ENCODE measurements at places on chromosomes 6 and 20.
A peak's percentile ranks its signal among the peaks of the same experiment; 100 is the strongest.

DNA sequence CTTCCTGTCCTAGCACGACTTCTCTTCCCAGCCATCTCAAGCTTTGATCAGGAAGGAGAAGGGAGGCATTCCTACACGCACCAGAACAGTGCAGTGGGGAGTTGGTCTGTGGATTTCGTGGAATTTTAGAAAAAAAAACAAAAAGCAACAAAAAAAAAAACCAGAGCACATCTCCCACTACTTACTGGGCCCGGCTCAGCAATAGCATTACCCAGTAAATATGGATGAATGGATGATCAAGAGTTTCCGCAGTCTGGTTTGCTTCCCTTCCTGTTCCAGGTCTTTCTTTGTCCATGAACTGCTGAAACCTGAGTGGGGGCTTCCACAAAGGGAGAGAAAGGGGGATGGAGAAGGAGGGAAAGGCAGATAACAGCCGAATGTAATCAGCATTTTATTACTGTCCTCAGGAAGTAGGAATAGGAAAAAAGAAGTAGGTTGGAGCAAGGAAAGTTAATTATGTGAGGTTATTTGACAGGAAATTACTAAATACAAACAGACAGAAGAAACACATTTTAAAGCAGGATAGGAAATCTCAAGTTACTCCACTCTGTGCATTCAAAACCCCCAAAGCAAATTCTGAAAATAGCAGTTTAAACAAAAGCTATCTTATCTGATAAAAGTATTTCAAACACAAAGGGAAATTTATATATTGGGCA is 349.0 kb downstream of the PRL start:
- no peak for DNase-seq

- no peak for DNase-seq
These were observed 104.1 kb downstream of the BCKDHB start for GRCh38 chr6:80210618-80211017.

DNA sequence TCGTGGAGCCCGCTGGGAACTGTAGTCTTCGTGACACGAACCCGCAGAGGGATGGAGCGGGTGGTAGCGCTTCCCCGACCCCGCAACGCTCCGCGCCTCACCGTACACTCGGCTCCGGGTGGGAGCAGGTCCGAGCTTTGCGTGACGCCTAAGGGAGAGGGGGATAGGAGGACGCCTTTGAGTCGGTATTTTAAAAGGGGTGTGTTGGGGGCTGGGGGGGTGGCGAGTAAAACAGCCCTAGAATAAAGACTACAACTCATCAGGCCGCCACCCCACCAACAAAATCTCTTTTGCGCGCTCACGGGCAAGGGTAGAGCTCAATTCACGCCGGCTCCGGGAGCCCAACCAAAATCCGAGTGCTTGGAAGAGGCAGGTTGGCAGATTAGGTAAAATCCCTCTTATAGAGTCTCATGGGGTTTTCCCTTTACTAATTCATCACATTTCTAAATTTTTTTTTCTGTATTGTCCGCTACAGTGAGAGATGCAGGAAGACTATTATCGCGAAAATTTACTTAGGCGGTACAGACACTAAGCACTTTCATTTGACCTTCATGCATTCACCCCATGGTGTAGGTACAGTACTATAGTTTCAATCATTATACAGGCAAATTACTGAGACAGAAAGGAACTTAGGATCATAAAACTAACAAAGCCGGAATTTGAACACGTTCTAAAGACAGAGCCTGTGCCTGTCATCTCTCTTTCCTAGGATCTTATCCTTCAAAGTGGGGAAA is 706 bp upstream of the SNX14 start:
- DNase-seq = no peak

DNA sequence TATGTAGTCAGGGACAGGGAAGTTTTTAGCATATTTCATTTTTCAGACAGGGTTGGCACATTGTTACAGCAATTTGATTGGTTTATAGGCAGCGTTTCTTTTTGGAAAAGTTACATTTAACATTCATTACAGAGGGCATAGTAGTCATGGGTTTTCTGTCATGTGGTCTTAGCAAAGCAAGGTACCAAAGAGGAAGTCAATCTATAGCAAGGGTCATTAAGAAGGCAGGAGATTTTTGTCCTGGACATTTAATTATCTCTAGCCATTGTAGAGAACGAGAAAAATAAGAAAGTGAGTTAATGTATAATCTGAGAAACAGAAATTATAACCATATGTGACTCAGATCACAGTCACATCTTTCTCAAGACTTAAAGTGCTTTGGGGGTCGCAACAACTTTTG is 47.4 kb downstream of the TPD52L1 start:
- no peak for DNase-seq

- DNase-seq = no peak
These were observed 18.7 kb downstream of the PTPN1 start for GRCh38 chr20:50528804-50529351.

DNA sequence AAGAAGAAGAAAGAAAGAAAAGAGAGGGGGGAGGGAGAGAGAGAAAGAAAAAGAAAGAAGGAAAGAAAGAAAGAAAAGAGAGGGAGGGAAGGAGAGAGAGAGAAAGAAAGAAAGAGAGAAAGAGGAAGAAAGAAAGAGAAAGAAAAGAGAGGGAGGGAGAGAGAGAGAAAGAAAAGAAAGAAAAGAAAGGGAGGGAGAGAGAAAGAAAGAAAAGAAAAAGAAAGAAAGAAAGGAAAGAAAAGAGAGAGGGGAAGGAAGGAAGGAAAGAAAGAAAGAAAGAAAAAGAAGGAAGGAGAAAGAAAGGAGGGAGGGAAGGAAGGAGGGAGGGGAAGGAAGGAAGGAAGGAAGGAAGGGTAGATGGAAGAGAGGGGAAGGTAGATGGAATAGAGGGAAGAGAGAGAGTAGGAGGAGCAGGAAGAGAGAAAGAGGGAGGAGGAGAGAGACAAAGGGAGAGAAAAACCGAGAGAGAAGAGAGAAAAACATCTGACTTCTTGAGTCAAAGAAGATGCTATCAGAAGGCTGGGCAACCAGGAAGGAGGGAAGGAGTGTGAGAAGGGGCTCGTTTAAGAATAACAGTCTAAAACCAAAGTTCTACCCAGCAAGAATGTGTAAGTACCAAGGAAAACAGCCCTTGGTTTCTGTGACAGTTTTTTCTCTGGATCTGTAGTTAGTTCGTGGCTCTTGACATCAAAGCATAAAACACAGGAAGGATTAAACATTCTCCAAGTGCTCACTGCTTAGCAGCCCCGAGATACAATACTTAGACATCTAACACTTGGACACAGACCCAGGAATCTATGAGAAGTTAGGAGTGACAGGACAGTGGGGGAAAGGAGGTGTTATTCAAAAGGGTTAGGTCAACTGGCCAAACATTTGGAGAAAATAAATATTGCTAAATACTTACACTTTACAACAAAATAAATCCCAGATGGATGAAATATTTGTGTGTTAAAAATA is 131.9 kb upstream of the STMND1 start:
- DNase-seq = no peak

DNA sequence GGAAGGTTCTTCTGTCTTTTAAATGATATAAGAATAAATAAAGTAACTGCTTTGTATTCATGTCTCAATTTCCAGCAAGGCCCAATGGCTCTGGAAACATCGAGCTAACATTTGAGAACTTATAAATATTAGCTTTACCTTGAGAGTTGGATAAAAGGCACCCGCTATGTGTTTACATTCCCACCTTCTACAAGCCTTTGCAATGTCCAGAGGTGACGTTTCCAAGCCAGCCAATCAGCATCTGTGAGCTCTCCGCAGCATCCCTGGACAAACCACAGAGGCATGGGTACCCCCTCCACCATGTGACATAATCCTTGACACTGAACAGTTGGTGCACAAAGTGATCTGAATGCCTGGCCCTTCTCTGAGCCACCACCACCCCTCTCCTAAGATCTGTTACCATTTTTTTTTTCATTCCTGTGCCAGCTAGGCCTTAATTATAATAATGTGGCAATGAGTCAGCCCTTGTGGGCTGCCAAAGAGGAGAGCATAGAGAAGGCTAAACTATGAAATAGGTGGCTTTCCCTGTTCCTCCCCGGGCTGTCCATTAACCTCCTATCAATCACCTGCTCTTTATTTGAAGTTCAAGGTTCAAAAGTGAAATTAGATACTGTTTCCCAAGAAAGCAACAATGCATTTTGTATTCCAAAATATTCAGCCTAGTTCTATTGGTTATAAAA is 4.1 kb downstream of the CBLN4 start:
- DNase-seq = no peak

DNA sequence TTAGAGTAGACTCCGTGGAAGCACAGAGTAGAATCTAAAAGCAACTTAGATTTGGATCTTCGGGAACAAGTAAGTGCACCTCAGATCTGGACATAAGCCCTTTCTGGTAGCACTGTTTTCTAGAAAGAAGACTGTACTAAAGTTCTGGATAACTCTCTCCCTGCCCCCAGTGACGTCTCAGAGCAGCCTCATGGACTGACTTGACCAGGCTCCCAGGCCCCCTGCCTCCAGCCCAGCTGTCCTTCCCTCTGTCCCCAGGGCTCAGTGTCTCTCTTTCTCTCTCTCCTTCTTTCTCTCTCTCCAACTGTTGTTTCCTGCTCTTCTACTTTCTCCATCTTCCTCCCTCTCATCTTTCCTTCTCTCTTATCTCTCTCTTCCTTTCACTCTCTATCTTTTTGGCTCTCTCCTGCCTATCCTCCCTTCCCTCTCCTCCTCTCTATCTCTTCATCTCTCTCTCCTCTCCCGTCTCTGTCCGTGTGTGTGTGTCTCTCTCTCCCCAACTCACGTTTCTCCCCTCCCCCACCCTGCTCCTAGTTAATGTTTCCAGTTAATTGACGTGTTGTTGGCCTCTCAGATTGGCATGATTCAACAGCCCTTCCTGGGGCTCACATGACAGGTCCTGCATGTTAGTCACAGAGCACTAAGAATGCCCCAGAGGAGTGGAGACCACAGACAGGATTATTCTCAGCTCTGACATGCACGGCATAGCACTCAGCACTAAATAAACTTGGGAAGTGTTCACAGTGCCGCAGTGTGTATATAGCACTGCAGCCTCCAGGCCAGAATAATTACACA is 180.4 kb upstream of the FOXQ1 start:
- no peak for DNase-seq

- DNase-seq = peak; percentile 61
These were observed 244.1 kb upstream of the QKI start for GRCh38 chr6:163170294-163170883.

DNA sequence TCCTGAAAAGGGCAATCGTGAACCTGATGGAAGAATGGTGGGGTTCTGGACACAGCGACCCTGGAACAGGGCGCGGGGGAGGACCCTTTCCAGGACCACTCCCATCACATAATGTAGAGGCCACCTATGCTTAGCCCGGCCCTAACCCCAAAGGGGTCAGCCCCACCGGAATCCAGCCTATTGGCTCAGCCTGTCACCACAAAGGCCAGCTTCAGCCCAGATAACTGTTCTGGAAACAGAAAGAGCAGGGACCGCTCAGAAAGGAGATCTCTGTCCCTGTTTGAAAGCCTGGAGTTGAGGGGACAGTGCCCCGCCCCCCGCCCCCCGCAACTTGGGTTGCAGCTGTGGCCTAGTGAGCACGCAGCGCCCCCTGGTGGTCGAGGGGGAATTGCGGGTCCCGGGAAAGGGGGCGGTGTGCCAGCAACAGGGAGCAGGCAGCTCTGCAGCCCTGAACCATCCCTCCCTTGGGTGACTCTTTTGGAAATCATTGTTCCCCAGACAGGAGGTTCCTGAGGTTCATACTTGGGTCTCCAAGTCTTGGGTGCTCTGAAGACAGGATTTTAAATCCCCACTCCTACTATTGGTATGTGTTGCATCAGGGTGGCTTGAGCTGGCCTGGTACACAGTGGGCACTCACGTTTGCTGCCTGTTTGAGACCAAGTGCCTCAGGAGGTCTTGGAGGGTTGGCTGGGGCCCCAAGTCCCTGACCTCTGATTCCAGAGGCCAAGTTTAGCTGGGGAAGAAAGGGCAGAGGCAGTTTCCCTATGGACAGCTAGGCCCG is 1.5 kb downstream of the SIGLEC1 start:
- peak; percentile 81 for DNase-seq

DNA sequence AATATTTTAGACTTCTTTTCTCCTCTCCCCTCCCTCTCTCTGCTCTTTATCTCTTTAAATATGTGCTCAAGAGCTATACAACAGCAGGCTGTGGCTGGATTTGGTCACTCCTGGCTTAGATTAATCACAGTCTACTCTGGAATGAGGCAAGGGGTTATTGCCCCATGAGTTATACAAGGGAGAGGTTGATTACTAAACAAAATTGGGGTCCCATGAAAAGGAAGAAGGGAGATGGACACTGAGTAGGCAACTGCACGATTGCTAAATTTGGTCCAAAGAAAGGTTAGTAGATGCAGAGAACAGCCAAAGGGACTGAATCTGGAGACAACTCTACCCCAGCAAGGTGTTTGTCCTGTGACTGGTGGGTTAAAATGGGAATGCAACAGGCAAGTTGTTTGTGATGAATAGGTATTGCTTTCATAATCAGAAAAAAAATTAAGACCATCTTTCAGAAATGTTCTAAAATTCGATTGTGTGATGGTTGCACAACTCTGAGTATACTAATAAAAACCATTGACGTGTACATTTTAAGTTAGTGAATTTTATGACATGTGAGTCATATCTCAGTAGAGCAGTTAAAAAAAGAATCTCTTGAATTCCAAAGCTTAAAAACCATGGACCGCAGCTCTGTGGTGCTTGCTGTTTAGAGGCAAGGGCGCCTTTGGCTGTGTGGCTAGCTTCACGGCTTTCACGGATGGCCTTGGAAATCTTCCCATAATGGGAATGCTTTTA is 57.1 kb downstream of the KIZ start:
- DNase-seq = no peak

DNA sequence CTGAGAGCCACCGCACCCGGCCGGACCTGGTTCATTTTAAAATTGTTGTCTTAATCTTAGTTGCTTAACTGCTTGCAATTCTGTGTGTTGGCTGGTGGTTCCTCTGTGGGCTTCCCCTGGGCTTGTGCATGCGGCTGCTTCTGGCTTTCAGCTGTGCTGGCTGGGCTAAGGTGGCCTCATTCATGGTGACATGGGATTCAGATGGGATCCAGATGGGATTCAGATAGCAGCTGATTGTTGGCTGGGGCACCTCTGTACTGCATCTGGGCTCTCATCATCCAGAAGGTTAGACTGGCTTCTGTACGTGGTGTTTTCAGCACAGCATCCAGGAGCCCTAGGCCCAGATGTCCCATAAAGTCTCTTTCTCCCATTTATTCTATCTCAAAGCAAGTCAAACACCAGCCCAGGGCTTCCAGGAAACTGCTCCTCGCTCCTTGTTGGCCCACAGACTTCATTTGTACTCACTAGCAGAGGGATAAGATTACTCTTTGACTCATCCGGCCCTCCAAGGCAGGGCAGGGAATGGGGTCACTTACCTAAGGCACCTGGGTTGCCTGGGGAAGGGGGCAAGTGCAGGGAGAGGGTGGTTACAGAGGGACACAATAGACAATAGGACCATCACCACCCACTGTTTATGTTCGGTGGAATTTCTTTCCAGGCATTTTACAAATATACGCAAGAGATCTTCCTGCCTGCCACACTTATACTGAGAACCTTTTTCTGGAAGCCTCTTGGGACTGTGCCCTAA is 10.2 kb upstream of the PEDS1 start:
- no peak for DNase-seq

DNA sequence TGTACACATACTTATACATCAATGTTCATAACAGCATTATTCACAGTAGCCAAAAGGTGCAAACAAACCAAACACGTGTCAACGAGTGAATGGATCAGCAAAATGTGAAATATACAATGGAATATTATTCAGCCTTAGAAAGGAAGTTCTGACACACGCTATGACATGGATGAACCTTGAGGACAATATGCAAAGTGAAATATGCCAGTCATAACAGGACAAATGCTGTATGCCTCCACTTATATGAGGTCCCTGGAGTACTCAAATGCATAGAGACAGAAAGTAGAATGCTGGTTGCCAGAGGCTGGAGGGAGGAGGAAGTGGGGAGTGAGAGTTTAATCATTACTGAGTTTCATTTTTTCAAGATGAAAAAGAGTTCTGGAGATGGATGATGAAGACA is 37.8 kb upstream of the IGF2R start:
- DNase-seq = no peak
